Stimulated activated CD4-positive, alpha-beta T cell treated with anti-CD3 and anti-CD28 coated beads, Interleukin-2, amount 100 ng/mL, for 48 hours (primary cell): ENCODE measurements at places on chromosomes 1 and 21.

- DNase-seq, result no peak
Measured at GRCh38 chr21:41632748-41633475, 125.0 kb upstream of the TMPRSS2 start.

DNA sequence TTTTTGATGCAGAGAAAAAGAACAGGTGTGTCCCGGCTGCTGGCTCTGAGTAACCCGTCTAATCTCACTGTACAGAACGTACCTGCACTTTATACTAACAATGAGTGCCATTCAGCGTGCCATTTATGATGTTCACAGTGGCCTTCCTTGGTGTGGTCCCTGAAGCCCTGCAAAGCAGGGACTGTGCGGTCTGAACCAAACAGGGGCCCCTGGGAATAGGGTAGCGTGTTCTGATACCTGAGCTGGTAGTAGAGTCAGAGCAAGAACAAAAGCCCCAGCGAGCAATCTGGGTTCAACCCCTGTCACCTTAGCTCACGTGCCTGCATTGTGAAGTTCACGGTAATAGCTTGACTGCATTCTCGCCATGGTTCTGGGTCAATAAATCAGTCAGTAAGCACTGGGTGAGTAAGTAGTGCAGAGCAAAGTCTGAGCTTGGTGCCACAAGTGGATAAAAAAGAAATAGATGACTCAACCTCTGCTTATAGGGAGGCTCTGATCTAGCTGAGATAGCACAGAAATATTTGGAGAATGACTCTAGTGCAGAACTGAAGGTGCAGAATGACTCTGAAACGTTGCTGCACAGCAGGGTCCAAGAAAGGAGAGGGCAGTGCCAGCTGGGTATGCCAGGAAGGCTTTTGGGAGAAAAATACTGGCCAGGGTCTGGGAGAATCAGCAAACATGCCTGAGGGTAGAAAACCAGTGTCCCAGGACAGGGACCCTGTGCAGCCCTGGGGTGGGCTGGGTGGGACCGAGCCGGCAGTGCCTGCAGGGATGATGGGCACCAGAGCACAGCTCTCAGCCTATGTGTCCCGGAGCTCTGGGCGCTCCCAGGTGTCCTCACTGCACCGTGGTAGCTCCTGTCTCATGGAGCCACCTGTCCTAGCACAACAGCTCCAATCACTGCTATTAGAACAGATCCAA lies 125.9 kb downstream of the RHOU start:
- no peak for DNase-seq

DNA sequence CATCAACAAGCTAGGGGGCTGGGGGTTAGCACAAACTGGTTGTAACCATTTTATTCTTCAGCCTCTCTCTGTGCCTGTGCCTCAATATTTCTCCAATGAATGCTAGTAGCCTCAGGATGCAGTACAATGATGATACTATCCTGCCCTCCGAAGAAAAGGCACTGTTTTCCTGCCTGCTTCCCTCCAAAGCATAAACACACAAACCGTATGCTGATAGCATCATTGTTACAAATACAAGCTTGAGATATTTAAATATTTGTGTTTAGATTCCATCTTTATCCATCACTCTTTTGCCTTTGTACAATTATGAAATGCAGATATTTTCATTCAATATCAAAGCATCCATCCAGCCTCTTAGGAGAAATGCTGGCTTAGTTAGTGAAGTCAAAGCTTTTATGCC lies 404.8 kb downstream of the DUSP10 start:
- DNase-seq, result no peak

- DNase-seq, result no peak
Measured at GRCh38 chr1:230264342-230264741, 161.8 kb downstream of the PGBD5 start.

DNA sequence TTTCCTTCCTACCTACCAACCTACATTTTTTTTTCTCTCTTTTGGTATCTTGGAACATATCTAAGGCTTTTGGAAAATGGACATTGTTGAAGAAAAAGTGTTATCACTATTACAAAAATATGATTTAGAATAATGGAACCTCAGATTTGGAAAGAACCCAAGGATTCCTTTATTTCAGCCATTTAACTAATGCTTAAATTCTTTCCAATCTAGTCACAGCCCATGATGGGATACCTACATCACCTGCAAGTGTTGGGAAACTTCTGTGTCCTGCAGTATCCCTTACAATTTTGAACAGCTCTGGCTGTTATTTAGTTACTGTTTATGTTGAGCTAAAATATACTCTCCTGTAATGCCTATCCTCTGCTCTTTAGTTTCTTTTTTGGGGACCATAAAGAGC lies 22.3 kb upstream of the APOBEC4 start:
- no peak for DNase-seq

- no peak for DNase-seq
Measured at GRCh38 chr1:10604966-10605365, 130.2 kb downstream of the PEX14 start.

DNA sequence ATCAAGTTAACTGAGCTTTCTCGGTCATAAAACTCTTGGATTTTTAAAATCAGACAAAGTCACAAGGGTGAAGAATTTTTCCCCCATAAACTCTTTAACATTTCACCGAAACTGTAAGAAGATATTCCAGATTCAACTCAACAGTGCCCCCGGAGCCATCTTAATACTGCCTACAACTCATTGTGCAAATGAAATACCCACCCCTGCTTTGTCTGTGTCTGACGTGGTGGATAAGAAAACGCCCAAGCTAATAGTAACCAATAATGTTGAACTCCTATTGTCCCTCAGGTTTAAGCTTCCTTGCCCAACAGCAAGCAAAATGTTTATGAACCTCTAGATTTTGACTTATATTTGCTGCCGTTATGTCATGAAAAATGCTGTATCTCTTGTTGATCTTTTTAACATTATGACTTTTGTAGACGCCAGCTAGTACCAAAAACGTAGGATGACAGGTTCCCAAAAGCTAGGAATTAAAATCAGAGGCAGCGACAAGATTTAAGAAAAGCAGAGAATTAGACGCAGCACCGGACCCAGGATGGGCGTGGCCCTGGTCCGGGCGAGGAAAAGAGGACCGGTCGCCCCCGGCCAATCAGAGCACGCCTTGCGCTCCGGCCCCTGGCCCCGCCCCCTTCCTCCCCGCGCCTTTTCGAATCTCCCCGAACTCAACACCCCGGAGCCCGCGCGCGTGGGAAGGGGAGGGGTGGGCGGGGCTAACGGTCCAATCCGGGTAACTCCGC lies 1.1 kb downstream of the STMN1 start:
- DNase-seq, result peak; percentile 96

DNA sequence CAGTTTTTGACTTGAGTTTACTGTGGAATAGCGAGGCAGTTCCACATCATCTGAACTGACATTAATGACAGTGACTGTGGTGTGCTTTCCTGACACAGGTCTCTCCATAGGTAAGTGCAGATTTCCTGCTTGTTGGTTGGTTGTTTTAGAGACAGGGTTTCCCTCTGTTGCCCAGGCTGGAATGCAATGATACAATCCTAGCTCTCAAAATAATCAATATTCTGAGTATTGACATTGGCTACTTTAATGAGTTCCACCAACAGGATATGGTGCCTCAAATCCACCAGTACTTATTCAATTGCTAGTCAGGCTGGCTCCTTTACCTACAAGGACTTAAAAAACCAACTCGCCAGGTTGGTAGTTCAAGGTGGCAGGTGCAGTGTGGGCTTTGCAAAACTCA lies 63.8 kb downstream of the CLSTN1 start:
- DNase-seq, result no peak

GRCh38 chr1:228109962-228110488 lies 926 bp upstream of the MRPL55 start:
- DNase-seq, result no peak

- no peak for DNase-seq
Measured at GRCh38 chr1:236103059-236103458, 38.2 kb upstream of the NID1 start.

- DNase-seq, result no peak
Measured at GRCh38 chr1:4856396-4856795, 202.0 kb downstream of the AJAP1 start.

GRCh38 chr1:35845766-35846165 lies 37.2 kb upstream of the AGO1 start:
- no peak for DNase-seq

DNA sequence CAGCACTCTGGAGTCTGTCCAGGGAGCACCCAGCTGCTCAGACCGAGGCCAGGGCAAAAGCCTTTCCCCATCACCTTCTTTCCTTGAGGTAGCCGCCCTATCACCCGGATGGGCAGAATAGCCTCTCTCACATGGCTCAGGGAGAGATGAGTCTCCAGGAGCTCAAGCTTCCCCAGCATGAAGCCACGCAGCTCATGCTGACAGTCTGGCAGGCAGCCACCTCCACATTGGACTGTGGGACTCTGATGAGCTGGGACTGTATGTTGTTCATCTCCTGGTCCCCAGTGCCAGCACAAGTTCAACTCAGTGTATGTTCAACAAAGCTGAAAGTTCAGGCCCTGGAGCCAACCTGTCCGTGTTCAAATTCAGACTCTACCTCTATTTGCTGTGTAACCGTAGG lies 75.2 kb upstream of the ZC3H12A start:
- no peak for DNase-seq

DNA sequence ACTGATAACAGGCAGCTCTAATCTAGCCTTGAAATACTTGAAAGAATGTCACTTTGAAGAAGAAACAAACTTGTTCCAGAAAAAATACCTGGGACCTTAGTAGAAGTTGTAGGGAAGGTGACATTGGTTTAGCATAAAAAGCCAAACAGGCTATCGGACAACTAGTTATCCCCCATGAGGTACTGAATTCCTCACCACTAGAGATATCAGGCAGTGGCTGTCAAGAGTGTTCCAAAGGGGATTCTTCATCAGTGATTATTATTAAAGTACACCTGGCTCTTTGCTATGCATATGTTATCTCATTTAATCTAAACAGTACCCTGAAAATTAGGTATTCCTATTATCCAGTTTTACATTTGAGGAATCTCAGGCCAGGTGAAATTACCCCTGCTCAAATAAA lies 13.1 kb upstream of the HMGN2 start:
- DNase-seq, result no peak

DNA sequence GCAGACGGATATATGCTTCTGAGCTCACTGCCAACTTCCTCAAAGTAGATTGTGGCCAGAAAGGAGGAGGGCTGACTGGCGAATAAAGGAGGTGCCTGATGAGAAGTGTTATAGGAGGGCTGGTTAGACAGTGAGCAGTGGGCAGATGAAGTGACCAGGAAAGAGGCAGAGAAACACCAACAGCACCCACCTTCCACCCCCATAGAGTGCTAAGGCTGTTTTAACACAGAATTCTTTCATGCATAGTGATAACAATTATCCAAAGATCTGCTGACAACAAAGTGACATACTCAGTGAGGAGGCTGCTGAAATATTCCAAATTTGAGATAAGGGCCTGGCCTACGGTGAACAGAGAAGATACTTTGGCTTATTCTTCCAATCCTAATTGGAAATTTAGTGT lies 21.2 kb upstream of the MTR start:
- DNase-seq, result no peak

GRCh38 chr1:115134850-115135480 lies 45.7 kb upstream of the TSPAN2 start:
- no peak for DNase-seq

DNA sequence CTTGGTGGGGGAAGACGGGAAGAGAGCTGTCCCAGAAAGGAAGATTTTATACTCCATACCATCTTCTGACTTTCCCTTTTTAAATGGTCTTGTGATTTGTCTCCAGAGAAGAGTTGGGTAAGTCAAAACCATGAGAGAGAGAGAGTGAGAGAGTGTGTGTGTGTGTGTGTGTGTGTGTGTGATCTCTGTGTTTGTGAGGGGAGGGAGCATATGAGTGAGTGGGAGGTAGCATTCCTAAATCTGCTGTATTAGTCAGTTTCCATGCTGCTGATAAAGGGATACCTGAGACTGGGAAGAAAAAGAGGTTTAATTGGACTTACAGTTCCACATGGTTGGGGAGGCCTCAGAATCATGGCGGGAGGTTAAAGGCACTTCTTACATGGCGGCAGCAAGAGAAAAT lies 102.0 kb upstream of the VANGL1 start:
- DNase-seq, result no peak

DNA sequence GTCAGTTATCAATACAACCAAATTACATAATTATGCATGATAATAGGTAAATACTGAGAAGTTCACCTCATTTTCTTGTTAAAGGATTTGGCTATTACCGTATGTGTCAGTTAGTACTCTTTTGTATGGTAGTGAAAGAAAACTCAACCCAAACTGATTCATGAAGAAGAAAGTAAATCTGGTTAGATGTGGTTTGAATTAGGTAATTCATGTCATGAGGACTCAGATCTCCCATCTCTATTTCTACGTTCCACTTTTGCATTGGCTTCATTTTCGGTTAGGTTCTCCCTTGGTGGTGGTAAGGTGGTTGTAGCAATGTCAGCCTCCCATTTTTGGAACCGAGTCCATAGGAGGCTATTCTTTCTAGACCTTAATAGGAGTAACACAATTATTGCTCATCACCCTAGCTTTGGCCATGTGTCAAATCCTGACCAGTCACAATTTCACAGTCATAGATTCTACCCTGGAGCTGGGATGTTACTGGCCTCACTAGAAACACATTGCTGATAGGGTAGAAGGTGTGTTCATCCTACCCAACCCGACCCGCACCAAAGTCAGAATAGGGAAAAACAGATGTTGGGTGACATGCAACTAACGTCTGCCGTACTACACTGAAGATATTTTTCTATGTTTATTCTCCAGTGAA lies 97.6 kb downstream of the OSBPL9 start:
- no peak for DNase-seq

DNA sequence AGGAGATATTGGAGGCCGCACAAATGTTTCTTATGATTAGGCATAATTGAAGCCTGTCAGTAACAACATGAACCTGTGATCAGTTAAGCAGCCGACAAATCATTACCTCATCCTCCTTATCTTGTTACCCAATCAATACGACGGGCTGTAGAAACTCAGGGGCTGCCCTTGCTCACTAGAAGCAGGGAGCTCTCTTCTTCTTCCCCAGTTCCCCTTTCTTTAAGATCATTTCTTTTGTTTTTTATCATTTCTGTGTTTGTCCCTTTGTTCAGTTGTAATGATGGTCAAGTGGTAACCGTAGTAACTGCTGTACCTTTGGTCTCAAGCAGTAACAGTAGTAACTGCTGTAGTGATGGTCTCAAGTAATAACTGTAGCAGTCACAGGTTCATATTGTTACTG lies 13.8 kb upstream of the FCGR2A start:
- DNase-seq, result no peak

- DNase-seq, result no peak
Measured at GRCh38 chr1:92843429-92844352, 11.9 kb downstream of the RPL5 start.

DNA sequence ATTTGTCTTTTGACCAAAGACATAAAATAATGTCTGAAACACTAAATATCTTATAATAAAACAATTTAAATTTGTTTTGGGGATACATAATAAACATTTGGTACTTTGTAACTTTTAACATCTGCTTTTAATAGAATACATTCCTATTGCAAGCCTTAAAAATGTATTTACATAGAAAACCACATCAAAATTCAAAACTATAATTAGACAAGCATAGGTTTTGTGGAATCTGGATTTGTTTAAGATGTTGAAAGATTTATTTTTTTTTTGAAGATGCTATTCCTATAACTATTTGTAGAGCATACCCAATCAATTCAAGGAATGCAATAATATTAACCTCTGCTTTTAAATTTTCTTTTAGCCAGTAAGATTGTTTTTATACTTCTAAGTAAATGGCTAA lies 125.7 kb downstream of the FMN2 start:
- no peak for DNase-seq

- DNase-seq, result no peak
Measured at GRCh38 chr21:23215261-23215660, 2217.1 kb downstream of the NCAM2 start.

GRCh38 chr1:49059087-49059486 lies 282.4 kb upstream of the BEND5 start:
- no peak for DNase-seq
